ENCODE measurements at places on chromosomes 3 and 15.
A peak's percentile ranks its signal among the peaks of the same experiment; 100 is the strongest.

GRCh38 chr3:15269091-15269989 lies 63.0 kb downstream of the SH3BP5 start:
- peak; percentile 66 for DNase-seq

GRCh38 chr15:39511916-39512260 lies 69.0 kb upstream of the THBS1 start:
- no peak for DNase-seq

GRCh38 chr15:27054426-27054825 lies 83.4 kb downstream of the GABRG3 start:
- no peak for DNase-seq

DNA sequence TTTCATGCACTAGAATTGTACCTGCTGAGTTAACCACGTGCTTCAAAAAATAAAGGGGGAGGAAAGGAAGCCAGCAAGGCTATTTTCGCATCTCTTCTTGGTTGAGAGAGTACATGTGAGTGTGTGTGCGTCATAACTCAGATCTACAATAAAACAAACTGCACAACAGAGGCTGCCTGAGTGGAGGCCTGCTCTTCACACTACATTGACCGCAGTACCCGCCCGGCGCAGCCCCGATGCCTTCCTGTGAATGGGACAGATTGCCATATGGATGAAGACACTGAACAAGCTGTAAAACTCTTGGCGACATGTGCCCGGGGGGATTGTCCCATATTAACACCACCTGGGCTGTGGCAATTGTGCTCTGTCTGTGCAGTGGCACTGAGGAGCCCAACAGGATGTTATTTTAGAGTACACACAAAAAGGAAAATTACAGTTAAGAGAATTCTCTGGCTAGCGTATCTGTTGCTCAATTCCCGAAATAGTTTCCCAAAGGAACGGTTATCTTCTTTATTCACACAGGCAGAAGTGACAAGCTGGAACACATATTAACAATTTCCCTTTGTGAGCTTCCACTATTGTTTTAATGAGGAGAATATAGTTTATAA lies 551.5 kb downstream of the FOXP1 start:
- no peak for DNase-seq

DNA sequence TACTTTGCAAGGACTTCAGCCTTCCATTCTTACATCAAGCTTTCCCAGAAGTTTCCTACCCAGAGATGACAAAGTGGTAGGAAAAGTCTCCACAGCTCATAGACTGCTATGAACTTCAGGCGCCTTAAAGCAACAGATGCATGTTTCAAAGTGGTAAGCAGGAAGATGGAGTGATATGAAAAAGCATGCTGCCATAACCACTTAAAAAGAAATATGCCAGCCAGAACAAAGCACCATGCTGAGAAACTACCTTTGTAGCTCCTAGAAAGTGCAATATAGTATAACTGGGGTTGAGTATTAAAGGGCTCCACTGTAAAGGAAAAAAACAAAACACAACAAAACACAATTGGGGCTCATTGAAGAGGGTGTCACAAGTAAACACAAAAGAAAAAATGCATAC lies 192.4 kb upstream of the STRIT1 start:
- no peak for DNase-seq

- DNase-seq: no peak
These were observed 24.1 kb upstream of the SNRK start for GRCh38 chr3:43262194-43262593.

DNA sequence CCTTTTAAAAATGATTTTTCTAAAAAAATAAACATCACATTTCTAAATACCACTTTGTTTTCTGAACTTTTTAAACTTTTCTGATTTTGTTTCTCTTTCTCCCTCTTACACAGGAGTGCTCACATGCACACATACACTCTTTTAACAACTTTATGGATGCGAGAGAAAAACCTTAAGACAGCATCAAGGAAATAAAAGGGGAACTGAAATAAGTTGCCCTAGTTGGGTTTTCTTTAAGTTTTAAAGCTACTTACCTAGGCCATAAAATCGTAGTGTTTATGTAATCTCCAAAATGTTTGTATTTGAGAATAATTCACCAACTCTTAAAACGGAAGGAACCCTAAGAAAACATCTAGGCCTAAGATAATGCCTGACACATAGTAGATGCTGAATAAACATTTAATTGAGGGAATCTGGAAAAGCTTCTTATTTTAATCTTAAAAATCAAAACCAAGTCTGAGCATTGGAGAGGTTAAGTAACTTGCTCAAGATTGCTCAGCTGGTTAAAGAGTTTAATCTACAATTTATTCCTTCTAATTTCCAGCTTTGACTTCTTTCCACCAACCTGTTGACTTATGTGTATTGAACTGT lies 1.2 kb upstream of the BBX start:
- no peak for DNase-seq

DNA sequence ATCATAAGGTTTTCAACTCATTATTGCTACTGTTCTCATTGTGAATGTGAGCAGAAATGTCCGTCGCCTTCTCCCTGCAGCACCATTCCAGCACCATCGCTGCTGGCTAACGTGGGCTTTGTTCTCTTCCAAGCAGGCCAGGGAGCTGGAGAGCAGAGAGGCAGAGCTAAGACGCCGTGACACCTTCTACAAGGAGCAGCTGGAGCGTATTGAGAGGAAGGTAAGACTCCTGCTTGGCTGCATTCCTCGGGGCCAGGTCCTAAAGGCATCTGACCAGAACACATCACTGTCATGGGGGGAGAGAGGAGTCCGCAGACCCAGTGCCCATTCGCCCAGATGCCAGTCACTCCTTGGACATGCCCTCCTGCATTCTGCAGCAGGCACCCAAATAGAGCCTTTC lies 130.4 kb upstream of the PLXNA1 start:
- no peak for DNase-seq

DNA sequence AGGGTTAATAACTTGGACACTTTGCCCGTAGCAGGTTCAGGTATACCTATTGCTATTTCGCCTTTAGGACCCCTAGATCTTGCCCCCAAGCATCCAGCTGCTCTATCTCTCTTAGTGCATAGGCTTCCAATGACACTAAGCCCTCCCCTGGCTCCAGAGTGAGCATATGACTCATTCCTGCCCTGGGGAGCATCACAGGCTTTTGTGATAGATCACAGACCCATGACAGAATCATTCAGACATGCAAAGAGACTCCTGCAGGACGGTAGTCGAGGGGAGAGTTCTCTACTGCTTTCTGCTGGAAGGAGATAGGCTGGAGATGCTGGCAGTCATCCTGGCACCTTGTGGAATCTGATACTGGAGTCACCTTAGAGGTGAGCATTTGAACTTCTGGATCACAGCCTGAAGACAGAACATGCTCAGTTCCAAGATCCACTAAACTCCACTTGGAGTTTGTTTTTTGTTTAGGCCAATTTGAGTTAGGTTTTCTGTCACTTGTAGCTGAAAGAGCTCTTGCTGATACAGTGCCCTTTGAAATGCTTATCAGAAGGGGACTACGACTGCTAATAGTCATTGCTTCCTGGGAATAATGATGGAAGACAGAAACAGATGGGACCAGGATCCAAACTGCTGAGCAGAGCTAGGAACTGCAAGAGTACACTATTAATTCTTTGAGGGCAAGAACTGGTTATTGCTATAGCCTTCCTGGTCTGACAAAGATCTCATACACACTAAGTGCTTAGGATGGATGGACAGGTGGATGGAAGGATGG lies 11.0 kb downstream of the LYSMD2 start:
- DNase-seq: no peak

GRCh38 chr3:71647751-71648150 lies 64.2 kb upstream of the FOXP1 start:
- DNase-seq: no peak

- no peak for DNase-seq
These were observed 456.3 kb upstream of the ARRDC4 start for GRCh38 chr15:97504031-97504792.

Measured in stimulated activated CD8-positive, alpha-beta memory T cell treated with anti-CD3 and anti-CD28 coated beads, Interleukin-7, amount 100 ng/mL, for 1 hour (primary cell).